CD4-positive, alpha-beta T cell treated with Interleukin-17A for 1 hour (primary cell): ENCODE measurements at places on chromosomes 12 and 14.

- DNase-seq: no peak
Measured at GRCh38 chr12:22038734-22039133, 7.3 kb upstream of the CMAS start.

GRCh38 chr12:117872546-117873169 is 96.1 kb downstream of the KSR2 start:
- DNase-seq: no peak

DNA sequence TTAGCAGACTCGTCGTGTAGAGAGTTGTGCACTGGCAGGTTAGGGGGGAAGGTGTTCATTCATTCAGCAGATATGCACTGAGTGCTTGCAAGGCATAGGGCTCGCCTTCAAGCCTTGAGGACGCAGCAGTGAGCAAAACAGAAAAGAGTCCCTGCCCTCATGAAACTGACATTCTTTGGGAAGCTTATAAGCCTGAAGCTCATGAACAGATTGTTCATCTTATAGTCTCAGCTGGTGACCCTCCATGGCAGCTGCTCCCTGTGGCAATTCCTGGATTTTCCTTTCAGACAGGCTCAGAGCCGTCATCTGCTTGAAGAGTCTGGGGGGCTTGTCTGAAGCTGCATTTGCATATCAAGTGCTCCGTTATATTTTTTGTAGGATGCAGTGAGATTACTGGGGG is 148.4 kb downstream of the PRKCH start:
- DNase-seq: no peak

GRCh38 chr12:13205809-13206559 is 9.5 kb downstream of the EMP1 start:
- no peak for DNase-seq

DNA sequence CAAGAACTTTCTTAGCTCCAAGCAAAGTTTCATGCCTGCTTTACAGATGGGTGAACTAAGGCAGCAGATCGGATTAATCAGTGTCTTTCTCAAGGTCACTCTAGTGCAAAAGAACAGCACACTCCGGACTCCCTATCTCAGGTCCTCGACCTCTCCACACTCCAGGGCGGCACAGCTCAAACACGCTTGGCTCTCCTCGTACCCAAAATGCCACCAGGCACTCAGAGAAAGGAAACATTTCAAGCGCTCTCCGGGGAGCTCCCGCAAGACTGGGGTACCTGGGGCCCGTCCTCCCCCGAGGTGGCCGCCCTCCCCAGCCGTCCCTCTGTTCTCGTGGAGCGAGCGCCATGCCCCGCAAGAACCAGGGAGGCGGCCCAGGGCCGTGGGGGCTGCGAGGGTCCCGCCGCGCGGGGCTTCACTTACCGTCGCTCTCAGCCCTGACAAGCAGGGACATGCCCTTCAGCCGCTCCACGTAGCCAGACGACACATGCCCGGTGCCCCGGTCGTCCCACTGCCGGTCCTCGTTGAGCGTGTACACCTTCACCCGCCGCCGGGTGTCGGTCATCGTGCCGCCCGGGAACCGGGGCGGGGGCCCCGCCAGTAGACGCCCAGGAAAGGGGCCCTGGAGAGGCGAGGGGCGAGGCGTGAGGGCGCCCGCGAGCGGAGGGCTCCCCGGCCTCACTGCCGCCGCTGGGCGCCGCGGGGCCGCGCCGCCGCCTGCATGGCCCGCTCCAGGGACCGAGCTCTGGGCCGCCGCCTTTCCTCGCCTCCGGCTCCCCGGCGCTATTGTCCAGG is 830 bp downstream of the PPP4R3A start:
- DNase-seq: peak; percentile 42

- DNase-seq: no peak
Measured at GRCh38 chr12:92581604-92582003, 121.2 kb upstream of the PLEKHG7 start.

DNA sequence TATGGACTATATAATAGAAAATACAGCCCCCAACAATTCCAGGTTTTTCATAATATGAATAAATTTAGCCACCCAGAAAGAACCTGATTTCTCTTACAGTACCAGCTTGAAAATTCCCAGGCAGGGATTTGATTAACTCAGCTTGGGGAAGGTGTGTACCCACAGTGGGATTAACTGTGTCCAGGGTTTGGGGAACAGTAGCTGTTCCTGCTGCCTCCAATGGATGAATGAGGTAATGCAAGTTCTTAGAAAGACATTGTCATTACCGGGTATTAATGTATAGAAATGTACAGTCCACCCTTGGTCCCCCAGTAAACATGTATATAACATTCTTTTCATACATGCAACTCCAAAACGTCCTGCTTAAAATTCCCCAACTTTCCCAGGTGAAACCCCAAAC is 115.6 kb downstream of the LRIG3 start:
- DNase-seq: no peak

DNA sequence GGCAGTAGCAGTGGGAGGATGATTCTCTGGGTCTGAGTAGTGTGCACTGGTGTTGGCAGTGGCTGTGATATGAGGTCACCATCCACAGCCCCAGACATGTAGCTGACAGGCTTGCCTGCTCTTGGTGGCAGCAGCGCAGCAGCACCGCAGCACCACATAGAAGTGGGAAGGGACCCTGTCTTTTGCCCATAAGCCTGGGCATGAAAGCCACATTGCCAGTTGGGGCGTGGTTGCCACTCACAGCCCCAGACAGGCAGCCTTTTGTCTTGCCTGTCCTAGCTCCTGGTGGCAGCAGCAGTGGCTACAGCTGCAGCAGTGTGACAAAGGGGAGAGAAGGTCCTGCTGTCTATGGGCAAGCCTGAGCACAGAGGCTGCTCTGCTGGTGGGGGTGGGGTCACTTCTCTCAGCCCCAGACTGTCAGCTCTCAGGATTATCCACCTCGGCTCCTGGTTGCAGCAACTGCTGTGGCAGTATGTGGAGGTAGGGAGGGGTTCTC is 71.5 kb downstream of the BRMS1L start:
- DNase-seq: no peak

DNA sequence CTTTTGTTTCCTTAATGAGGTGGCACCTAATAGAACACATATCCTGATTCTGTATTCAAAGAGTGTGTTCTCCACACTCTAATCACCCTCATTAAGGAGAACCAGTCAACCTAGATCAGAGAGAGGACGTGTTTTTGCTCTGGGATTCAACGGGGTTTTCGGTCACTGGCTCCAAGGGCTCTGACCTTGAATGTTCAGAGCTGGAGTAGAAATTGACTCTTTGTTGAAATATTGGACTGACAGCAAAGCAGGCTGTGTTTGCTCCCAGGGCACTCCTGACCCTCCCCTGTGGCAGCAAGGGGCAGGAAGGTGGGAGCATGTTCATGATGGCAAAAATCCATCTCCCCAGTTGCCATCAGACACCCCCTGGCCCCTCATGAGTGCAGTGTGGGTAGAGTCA is 1193.0 kb downstream of the AACS start:
- DNase-seq: no peak

GRCh38 chr14:65329911-65330310 is 82.6 kb upstream of the FUT8 start:
- no peak for DNase-seq

- peak; percentile 20 for DNase-seq
Measured at GRCh38 chr12:49705479-49706134, 1.6 kb downstream of the FMNL3 start.

GRCh38 chr12:97645726-97646125 is 183.1 kb downstream of the RMST start:
- no peak for DNase-seq
